ENCODE measurements at places on chromosomes 4 and X. TPM values are rescaled to one million over a fixed set of nuclear protein-coding genes. Genes with fewer than 3 reads are reported as not detected.

Gene HPRT1
- 27.5 TPM for total RNA-seq

DNA sequence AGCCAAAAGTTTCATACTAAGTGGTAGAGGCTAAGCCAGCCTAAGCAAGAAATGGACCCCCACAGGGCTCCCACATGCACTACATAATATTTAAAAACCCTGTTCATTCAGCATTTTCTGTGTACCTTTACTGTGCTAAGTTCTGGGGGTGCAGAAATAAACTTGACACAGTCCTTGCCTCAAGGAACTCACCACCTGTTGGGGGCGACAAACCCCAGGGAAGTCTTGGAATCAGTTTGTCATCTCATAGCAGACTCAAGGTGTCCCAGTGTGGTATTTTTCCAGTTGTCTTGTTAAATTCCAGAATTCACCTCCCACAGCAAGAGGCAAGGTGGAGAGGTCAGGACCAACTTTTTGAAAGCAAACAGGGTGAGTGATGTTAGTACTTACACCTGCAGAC, 43.1 kb downstream of the ATG4A start:
- no peak for DNase-seq

DNA sequence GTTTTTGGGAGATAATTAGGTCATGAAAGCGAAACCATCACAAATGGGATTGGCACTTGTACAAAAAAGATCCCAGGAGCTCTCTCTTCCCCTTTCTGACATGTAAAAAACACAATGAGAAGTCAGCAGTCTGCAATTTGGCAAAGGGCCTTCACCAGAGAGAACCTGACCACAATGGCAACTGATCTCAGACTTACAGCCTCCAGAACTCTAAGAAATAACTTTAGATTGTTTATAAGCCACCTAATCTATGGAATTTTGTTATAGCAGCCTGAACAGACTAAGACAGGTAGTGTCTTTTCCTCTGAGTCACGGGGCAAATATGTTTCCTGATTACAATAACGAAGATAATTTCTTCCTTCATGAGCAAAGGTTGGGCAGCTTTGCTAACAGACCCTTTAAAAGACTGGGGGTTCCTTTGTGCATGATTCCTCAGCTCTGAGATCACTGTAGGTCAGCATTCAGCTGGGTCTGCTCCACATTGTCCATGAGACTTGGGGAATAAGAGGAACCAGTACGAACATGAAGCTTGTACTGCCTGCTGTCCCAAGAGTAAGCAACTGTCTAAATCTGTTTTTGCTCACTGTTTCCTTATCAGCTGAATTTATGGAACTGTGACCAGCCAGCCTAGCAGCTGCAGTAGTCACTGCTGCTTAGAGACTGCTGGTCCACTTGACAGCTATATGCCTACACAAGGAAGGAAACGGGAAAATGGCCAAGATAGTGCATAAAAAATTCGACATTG, 191.6 kb downstream of the ANAPC10 start:
- peak; percentile 8 for DNase-seq

GRCh38 chr4:52914051-52914605, 52.0 kb downstream of the RASL11B start:
- no peak for DNase-seq

DNA sequence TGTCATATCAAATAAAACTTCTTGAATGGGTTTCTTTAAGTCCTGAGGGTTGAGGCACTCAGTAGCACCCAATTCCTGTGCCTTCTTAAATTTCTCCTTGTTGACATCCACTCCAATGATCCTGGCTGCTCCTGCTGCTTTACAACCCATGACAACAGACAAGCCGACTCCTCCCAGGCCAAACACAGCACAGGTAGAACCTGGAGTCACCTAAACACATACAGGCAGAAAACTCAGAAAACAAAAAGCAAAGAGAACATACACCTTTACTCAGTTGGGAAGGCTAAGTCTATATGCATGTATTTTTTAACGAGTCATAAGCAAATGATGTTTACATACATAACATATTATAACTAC, 10.3 kb downstream of the ADH6 start:
- no peak for DNase-seq

DNA sequence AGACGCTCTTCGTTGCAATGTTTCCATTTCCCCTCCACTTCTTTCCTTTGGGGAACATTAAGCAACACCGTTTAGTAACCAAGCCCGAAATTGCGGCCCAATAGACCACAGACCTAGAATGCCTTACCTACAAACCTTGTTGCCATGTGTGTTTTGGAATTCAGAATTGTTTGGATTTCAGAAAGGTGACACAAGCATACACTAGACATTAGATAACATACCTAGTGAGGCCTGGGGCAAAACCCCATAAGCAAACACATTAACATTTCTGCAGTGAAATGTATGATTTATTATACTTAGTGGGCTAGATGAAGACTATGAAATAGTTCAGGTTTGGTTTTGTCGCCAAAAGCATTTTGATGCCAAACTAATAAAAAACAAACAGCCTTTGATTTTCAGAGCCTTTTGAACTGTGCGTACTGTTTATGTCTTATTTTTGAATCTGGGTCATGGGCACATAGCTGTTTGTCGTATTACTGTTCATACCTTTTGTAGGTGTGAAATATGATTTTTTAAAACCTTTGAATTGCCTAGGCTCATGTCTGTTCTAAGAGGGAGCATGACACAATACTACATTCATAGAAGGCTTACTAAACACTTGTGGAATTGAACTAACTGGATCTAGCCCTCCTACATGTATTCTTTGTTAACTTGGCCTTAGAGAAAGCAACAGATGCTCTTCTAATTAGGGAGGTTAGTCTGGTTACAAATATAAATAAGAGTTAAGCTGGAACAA, 88.6 kb upstream of the TMEM164 start:
- DNase-seq, result no peak

GRCh38 chr4:25755911-25756310, 100.3 kb downstream of the SLC34A2 start:
- no peak for DNase-seq

- DNase-seq, result no peak
Measured at GRCh38 chr4:117793845-117794480, 240.3 kb upstream of the NDST3 start.

DNA sequence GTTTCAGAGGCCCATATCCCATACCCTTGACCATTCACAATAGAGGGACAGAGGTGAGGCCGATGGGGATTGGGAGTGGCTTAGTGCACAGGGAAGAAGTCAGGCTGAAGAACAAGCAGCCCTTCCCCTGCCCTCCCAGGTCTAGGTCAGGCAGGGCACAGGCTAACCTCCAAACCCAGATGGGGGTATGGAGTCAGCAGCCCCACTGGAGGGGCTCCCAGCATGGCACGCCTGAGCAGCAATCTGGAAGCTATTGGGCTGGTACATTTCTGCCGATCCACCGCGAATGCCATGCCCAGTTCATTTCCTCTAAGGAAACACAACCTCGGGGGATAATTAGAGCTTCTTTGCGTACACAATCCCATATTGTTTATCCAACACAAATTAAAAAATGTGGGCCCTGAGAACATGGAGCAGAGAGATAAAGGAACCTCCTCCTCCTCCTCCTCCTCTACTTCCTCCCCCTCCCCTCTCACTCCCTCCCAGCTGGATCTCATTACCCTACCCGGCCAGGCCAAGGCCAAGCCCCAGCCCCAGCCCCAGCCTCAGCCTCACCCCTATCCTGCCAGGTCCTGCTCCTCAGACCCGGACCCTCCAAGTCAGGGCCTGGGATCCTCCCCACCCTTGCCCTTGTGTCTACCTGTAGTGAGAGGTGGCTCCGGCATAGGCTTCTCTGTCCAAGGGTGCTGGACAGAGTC, 83.0 kb downstream of the PJA1 start:
- DNase-seq, result no peak

Data from pulmonary artery endothelial cell (primary cell).